ENCODE measurements at places on chromosomes 3 and 15. TPM values are rescaled to one million over a fixed set of nuclear protein-coding genes. Genes with fewer than 3 reads are reported as not detected.

DNA sequence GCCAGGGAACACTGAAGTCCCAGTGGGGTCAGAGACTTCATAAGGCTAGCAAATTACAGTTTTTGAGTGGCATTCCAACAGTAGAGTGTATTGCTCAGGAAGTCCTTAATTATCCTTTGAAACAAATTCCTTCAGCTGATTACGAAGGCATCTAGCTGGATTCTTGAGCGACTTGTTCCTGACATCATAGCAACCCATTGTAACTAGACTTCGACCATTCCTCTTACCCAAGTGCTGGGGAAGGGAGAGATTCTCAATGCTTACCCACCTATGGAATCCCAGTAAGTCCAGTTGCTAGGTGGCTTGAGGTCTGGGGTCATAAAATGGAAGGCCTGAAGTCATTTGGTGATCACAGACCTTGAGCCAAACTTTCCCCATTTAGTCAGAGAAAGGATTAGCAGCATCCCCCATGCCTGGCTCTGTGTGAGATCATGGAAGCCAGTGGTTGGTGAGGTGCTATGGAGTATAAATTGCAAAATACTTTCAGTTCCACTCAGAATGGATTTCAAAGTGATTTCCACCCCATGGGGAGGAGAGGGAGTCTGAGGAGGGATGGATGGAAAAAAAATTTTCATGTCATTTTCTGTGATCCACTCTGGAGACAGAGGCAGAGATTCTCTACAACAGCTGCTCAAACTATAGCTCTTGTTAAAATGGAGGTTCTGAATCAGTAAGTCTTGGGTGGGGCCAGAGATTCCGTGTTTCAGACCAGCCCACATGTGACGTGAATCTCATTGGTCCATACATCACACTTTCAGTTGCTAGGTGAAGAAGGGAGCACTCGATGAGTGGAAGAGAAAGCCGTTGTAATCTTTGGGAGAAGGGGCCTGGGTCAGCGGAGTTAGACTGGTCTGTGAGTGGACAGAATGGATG is 45.7 kb downstream of the CD86 start:
- DNase-seq = no peak

DNA sequence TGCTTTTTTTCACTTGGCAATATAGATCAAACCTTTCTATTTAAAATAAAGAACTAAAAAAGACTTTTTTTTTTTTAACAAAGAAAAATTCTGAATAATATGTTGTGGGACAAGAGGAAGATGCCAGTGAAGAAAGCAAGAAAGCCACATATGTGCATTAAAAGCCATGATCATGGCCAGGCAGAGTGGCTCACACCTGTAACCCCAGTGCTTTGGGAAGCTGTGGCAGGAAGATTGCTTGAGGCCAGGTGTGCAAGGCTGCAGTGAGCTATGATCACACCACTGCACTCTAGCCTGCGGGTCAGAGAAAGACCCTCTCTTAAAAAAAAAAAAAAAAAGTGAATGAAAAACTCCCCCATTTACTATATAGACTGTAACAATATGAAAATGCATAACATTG is 23.9 kb downstream of the C2CD4B start:
- no peak for DNase-seq

DNA sequence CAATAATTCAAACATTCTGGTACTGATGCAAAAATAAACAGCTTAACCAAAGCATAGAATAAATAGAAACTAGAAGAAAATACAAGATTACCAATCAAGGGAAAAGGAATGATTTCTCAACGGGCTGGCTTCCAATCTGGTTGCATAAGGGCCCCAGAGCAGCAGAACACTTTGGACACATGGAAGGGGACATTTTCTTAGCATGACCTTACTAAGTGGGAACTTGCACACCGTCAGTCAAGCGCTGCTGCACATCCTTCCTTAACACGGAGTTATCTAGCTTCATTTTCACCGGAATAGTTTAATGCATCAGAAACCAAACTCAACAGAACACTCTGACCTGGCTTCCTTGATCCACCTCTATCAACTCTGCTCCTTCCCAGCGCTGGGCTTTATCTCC is 388.5 kb downstream of the VPS13C start:
- no peak for DNase-seq

GRCh38 chr15:35751413-35752133 is 205.6 kb upstream of the DPH6 start:
- peak; percentile 39 for DNase-seq

DNA sequence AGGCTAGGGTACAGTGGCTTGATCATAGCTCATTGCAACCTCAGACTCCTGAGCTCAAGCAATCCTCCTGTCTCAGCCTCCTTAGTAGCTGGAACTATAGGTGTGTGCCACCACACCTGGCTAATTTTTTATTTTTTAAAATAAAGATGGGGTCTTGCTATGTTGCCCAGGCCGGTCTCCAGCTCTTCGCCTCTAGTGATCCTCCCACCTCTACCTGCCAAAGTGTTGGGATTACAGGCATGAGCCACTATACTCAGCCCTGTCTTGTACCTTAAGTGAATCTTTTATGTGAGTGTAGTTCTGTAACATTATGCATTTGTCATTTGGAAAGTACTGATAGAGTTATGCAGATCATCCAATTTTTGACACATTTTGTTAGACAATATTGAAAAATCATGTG is 66.9 kb upstream of the C15orf39 start:
- no peak for DNase-seq

GRCh38 chr3:177236704-177237103 is 39.4 kb upstream of the TBL1XR1 start:
- no peak for DNase-seq

DNA sequence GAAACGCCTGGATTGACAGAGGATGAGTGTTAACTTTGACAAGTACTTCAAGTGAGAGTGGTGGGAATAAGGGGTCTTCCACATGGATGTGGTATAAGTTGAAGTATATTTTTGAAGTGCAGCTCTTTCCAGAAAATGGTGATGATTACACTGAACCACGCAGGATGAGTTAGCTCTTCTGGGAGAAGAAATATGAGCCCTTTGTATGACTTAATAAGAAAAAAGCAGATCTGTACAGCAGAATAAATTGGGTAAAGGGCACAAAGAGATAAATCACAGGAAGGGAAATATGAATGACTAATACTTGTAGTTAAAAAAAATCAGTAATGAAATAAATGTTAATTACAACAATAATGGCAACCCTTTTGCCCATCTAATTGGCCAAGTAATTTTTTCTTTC is 1.3 kb downstream of the CCR3 start:
- DNase-seq = no peak

DNA sequence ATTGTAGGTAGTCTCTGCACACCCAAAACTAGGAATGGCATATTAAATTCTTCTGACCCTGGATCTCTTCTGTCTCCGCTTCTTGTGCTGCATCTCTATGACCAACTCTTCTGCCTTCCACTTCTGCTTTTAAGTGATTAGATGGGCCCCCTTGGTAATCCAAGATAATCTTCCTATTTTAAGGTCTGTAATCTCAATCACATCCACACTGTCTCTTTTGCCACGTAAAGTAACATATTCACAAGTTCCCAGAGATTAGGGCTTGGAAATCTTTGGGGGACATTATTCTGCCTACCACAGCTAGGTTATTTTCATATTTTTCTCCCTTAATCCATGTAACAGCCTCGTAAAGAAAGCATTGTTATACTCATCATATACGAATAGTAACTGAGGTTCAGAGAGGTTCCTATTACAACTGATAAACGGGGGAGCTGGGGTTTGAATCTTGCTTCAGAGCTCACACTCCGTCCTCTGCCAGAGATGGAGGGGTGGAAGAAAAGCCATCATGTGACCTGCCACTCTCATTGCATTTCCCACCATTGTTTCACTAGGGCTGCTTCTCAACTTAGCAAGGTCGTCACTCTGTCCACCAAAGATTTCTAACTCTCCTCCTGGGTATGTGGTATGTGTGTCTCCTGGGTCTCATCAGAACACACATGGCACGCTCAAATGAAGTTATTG is 6.6 kb upstream of the CD47 start:
- DNase-seq = no peak

RAD51 gene
- total RNA-seq = 16.1 TPM

ZNF80 gene
- not detected for total RNA-seq

BDH1 gene
- total RNA-seq = 25.3 TPM

ACKR4 gene
- total RNA-seq = not detected

Data from H7 (cell line).